ENCODE measurements at places on chromosomes 2 and 18. TPM values are rescaled to one million over a fixed set of nuclear protein-coding genes. Genes with fewer than 3 reads are reported as not detected.

DNA sequence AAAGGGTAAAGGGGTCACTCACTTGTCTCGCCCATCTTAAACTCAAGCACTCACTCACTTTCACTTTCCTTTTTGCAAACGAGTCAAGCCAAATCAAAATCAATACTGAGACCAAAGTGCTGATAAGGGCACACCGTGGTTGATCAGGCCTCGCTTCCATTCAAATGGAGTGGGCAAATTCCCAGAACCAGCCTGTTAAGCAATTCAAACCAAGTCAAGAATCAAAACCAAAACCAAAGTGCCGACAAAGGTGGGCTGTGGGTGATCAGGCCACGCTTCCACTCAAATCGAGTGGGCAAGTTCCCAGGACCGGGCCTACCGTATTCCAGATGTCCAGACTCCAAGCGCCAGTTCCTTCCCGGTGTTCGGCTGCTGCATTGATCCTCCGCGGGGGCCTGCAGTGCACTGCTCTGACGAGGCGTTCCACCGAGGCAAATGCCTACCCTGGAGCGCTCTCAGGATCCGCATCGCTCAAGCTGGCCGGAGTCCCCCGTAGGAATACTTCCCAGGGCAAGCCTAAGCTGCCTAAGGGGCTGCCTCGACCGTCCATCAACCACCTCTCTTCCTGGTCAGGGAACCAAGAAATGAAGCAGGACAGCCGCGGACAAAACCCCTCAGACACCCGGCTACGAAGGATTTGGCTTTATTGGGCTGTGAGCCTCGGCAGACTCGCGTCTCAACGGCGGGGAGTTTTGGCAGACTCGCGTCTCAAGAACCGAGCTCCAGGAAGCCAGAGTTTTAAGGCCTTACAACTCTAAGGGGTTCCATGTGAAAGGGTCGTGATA, 89.9 kb upstream of the SLC1A4 start:
- no peak for DNase-seq

- no peak for DNase-seq
Measured at GRCh38 chr2:156147594-156148330, 184.8 kb downstream of the NR4A2 start.

DNA sequence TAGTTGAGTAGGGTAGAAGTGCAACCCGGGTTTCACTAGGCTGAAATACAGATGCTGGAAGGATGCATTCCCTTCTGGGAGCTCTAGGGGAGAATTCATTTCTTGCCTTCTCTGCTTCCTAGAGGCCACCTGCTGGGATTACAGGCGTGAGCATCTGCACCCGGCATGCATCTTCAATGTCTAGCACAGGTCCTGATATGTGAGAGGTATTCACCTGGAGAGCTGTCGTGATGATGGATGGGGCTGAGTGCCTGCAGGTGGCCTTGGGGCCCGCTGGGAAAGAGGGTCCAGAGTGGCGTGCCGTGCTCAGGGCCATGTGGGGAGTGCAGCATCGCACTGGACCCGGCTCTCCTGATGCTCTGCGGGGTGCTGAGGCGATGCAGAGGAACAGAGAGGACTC, 6.6 kb upstream of the NTSR2 start:
- DNase-seq: no peak

GRCh38 chr2:9663008-9663879, 32.4 kb upstream of the YWHAQ start:
- DNase-seq: no peak

- no peak for DNase-seq
Measured at GRCh38 chr2:62565309-62565908, 59.4 kb upstream of the TMEM17 start.

- no peak for DNase-seq
Measured at GRCh38 chr18:73151086-73151485, 283.3 kb upstream of the NETO1 start.

- DNase-seq: no peak
Measured at GRCh38 chr2:24577481-24577880, 86.4 kb downstream of the NCOA1 start.

The CFAP65 gene
- total RNA-seq: not detected

The DUSP11 gene
- 67.0 TPM for total RNA-seq

The FLACC1 gene
- 2.4 TPM for total RNA-seq

Data from CD8-positive, alpha-beta T cell (primary cell).